ENCODE measurements at places on chromosomes 13 and 19. TPM values are rescaled to one million over a fixed set of nuclear protein-coding genes. Genes with fewer than 3 reads are reported as not detected.

Gene REEP6
- 2.2 TPM for total RNA-seq

Gene SERTM1
- not detected for total RNA-seq

Gene CADM4
- total RNA-seq = 0.61 TPM

Gene ZNF578
- 0.11 TPM for total RNA-seq

Gene ZNF581
- total RNA-seq = 35.6 TPM

Gene ZNF491
- total RNA-seq = 0.50 TPM

Gene FTL
- total RNA-seq = 1,710 TPM

Gene YJEFN3
- total RNA-seq = 6.7 TPM

Gene ICAM5
- 0.71 TPM for total RNA-seq

Gene KCTD12
- total RNA-seq = 6.7 TPM

Gene TUBA3C
- not detected for total RNA-seq

DNA sequence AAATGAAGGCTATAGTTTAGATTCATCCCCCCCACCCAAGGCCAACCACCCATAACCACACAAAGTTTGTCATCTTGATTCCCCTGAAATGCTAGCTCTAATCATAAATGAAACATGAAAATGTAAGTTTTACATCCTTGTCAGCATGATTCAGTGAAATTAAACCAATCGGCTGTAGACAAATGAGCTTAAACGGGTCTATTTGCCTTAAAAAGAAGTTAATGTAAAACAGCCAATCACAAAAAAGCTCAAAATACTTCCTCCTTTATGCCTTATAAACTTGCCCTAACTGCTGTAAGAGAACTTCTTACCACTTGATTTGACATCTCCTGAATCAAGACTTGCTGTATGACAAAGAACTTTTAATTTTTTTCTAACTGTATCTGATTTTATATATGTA is 34.5 kb upstream of the MRI1 start:
- ATAC-seq = no peak

GRCh38 chr13:95536632-95537241 is 15.8 kb upstream of the CLDN10 start:
- ATAC-seq = no peak

GRCh38 chr13:99057310-99057975 is 79.6 kb upstream of the DOCK9 start:
- no peak for ATAC-seq

DNA sequence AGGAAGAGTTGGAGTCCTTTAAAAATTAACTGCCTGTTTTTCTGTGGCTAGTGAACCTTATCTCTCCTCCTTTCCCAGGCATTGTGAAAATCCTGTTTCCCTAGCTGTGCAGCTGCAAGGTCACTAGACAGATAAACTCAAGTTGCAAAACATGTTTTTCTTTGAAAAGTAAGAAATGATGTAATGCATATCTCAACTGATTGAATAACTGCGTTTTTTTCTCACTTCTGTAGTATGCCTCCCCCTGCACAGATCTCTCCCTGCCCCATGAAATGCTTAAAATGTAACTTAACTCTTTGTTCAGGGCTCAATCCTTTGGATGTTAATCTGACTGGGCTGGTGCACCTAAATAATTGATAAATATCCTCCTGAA is 27.7 kb upstream of the CYSLTR2 start:
- ATAC-seq = no peak

GRCh38 chr19:49017666-49018351 is 918 bp upstream of the LHB start:
- peak; percentile 59 for ATAC-seq

DNA sequence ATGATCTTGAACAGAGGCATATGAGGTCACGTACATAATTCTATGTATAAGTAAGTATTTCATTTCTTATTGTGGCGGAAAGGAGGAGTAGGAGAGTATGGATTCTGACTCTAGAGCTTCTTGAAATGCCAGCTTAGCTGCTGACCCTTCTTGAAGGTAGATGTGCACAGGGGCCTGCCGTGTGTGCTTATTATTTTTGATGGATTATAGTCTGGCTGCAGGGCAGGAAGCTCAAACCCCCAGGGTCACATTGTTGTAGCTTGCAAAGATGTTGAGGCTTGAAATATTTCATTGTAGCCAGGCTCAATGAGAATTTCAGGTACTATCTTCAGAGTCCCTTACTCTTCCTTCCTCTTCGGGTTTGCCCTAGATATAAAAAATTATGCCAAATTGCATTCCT is 418.8 kb downstream of the OLFM4 start:
- no peak for ATAC-seq

DNA sequence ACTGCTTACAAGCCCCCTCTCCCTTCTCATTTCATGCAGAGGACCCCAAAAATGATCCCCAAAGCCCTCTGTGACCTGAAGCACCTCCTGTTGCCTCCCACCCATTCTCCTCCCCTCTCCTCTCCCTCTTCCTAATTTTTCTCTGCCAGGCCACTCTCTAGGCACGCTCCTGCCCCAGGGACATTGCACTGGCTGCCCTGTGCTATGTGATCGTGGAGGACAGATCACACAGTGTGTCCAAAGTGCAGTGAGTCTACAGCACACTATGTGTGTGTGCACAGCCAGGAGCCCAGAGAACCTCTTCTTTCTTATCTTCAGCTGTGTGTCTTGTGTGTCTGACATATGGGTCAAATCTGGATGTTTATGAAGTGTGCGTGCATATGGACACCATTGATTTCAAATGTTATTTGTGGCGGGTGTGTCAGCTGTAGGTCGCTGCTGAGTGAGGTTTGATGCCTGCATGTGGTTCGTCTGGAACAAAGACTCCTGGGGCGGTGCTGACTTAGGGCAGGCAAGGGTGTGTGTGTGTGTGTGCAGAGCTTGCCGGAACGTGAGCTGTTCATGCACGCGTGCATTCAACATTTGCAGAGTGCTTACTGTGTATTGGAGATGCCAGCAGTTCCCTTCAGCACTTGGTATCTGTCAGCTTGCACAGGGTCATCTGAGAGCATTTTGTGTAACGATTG is 2.1 kb upstream of the KLHL26 start:
- ATAC-seq = no peak

- no peak for ATAC-seq
Measured at GRCh38 chr13:38582133-38582532, 104.7 kb upstream of the FREM2 start.

DNA sequence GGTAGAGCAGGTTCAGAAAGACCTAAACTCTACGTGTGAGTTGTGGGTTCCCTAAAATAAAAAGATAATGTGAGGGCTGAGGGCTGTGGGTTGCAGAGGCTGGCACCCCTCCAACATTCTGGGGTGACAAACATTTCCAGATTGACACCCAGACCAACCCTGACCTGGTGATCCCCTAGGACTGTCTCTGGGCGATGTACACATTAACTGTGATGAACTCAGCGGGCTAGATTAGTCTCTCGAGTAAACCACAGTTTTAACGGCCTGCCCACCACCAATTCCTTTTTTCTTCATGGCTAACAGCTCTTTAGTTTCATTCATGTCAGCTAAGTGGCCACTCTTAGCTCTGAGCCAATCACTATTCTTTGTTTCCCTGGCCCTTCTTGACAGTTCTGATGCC is 24.8 kb downstream of the SIAH3 start:
- ATAC-seq = no peak

DNA sequence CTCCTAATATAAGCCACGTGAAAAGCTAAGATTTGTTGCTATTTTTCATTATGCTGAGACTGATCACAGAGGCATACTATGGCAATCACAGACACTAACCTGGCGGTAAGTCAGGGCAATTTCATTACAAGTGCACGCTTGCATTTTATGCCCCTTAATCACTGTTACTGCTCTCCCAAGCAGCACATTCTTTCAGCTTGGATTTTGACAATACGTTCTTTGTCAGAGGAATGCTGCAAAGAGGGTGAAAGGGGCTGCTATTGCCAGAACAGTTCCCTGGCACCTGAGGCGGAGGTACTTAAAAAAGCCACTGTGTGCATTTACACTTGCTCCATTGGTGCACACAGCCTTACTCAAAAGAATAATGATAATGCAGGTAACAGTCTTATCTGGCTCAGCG is 346.6 kb downstream of the RFC3 start:
- ATAC-seq = no peak

DNA sequence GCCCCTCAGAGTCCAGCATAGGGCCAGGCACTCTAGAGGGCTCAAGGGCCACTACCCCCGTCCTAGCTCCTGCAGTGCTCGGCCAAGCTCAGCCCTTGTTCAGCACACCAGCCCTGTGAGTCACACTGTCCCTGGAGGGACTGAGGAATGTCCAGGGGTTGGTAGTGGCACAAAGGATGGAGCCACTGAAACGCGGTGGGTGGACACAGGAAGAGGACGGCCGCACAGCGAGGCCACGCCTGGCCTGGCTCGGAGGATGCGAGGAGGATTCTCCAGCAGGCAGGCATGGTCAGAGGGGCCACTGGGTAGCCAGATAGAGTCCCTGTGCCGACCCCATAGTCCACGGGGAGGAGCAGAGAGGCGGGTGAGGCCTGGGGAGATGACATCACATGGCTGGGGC is 45.7 kb downstream of the C1QTNF9 start:
- ATAC-seq = no peak

- peak; percentile 10 for ATAC-seq
Measured at GRCh38 chr19:4368128-4368820, 24.9 kb downstream of the MPND start.

DNA sequence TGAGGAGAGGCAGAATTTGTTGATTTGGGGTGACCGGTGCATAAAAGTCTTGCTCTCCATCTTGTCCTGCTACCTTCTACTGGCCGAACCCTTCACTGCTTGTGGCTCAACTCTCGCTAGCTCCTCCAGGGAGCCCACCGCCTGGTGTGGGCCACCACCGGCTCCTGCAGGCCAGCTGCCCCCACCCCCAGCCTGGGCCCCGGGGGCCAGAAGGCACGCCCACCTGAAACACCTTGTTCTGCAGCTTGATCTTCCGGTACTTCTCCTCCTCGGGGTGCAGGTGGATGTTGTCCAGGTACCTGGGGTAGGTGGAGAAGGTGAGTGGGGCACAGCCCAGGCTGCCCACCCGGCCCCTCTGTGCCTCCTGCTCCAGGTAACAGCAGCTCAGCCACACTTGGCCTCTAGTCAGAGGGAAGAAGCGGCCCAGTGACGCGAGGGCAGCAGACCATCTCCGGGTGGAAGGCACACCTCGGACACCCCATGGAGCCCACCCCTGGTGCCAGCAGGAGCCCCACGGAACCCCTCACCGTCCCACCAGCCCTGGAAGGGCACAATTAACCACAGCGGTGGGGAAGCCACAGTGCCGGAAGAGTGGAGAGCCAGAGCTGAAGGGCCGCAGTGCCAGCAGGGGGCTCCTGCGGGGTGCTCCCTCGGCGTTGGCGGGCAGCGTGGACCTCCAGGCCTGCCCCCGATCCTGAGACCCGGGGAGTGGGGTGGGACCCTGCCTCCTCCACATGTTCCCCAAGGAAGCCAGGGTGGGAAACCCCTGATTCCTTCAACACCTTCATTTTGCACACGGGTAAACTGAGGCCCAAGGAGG is 10.1 kb downstream of the UBXN6 start:
- no peak for ATAC-seq

GRCh38 chr19:40739030-40739839 is 11.0 kb downstream of the ACTMAP start:
- ATAC-seq = peak; percentile 85

DNA sequence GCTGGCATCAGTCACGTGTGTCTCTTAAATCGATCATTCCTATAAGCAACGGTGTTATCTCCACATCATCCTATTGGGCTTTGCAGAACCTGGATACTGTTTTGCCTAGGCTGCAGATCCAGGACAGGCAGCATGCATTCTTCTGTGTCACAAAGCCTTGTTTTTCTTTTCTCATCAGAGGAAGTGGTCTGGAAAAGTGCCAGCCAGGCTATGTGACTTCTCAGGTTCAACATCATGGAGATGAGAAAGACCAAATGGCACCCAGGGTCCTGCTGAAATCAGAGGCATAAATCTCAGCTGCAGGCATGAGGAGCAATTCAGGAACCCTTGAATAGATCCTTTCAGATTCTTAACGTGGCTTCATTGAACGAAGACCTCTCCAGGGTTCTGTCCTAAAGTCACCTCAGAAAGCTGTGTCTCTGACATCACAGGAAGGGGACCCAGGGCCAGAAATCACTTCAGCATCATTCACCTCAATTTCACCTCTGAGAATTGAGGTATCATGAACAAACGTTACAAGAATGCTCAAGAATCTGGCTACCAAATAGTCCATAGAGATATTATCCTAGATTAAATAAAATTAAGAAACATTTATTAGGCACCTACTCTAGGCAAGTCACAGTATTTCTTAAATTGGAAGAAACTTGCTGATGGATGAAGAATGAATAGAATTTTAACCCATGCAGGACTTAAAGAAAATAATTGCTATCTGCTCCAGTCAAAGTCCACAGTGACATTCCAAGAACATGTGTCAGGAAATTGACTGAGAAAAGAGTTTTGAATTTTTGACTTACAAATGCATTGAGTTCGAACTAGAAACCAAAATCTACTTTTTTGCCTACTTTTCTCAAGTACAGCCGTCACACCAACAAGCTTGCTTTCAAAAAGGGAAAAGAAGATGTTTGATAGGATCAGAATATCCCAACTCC is 124.1 kb downstream of the COG6 start:
- no peak for ATAC-seq

Measured in activated T-helper 17 cell treated with anti-CD3 and anti-CD28 coated beads, Interleukin-2, amount 50 U/mL, for 72 hours (primary cell).